ENCODE measurements at places on chromosomes 4 and X. TPM values are rescaled to one million over a fixed set of nuclear protein-coding genes. Genes with fewer than 3 reads are reported as not detected.

The GAGE13 gene
- not detected for total RNA-seq

GRCh38 chr4:780716-781492 is 45.0 kb downstream of the CPLX1 start:
- H3K36me3 ChIP-seq, result peaks cover 16% of the 10 kb centered on the region
- no peak for DNase-seq
- peak overlapping the region; percentile 89 for H3K27ac ChIP-seq
- H3K4me1 ChIP-seq, result peaks cover 13% of the 10 kb centered on the region

GRCh38 chr4:5824635-5825034 is 68.3 kb downstream of the CRMP1 start:
- no peaks in the 10 kb centered on the region for H3K36me3 ChIP-seq
- no peak overlapping the region for H3K27ac ChIP-seq
- no peaks in the 10 kb centered on the region for H3K27me3 ChIP-seq
- peak; percentile 55 for DNase-seq
- H3K4me3 ChIP-seq, result no peak overlapping the region

The SLC10A3 gene
- total RNA-seq, result 50.6 TPM

GRCh38 chr4:3512279-3512678 is 19.9 kb downstream of the LRPAP1 start:
- no peak for DNase-seq
- H3K4me3 ChIP-seq, result no peak overlapping the region

The CCSER1 gene
- 6.0 TPM for total RNA-seq

Measured in PC-3 (cell line).